Thyroid gland (tissue), 4 donors: ENCODE measurements at places on chromosomes 1 and 21.

GRCh38 chr21:18970941-18971340 lies 567.4 kb upstream of the TMPRSS15 start:
- DNase-seq = no peak

- no peak for DNase-seq
Observed at GRCh38 chr1:50252196-50252595, 143.5 kb downstream of the ELAVL4 start.

DNA sequence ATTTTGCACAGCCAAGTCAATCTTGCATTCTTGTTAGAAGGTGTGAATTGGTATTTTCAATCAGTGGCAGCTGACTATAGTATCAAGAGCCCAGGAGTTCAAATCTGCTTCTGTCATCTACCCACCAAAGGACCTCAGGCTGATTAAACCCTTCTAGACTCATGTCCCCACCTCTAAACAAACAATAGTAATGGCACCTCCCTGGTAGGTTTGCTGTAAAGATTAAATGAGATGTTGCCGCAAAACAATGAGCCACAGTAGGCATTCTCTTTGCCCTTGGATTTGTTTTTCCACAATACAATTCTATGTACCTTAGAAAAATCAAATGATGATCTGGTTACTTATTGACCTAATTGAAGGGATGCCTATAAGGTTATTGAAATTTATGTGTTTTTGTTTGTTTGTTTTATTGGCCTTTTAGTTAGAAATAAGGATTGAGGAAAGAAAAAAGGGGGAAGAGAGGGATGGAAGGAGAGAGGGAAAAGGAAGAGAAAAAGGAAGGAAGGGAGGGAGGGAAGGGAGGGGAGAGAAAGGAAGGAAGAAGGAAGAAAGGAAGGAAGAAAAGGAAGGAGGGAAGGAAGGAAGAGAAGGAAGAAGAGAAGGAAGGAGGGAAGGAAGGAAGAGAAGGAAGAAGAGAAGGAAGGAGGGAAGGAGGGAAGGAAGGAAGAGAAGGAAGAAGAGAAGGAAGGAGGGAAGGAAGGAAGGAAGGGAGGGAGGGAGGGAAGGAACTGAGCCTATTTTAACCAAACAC lies 110.7 kb downstream of the ETS2 start:
- DNase-seq = no peak

DNA sequence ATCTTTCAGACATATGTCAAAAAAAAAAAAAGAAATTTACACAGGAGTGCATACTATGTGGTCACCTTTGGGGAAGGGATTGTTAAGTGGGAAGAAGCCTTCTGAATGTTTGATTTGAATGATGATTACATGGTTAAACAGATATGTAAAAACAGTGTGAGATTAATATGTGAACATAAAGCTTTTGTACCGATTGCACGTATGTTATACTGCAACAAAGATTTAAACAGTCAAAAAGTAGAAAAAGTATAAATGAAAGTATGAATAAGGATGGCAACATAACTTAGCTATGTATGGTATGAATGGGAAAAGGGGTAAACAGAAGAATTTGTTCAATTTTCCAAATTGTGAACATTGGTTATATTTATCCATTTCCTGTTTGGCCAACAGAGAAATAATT lies 10.0 kb upstream of the PLPP3 start:
- DNase-seq = no peak

DNA sequence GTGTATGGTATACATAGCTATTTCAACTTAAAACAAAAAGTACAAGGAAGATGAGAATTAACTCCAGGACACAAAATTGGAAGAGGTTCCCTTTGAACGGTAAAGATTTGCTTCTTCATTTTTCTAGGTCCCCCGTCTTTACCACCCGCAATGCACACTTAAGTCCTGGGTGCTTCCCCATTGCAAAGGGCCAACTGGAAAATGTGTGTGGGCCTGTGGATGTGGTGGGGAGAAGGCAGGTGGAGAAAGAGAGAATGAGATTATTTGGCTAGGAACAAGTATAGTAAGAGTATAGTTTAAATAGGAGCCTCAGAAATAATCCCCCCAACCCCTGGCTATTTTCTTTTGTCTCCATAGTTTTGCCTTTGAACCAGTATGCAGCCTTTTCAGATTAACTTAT lies 115.4 kb downstream of the HLX start:
- DNase-seq = no peak

DNA sequence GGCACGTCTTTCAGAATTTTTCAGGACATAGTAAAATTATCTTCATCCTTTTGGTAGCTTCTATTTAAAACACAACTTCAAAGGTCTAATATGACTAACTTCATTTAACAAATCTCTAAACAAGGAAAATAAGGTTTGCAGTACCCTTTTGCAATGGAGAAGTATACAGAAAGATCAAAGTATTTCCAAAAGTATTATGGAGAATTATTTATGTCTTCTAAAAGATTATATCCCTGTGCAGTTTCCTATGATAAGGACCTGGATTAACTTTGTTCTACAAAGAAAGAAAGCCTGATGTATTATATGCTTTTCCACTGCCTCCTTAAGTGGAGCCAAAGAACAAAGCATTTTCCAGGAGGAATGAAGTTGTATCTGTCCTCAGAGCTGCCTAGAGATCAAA lies 353.0 kb upstream of the RUNX1 start:
- DNase-seq = no peak

GRCh38 chr1:203590603-203591002 lies 36.0 kb upstream of the ATP2B4 start:
- DNase-seq = no peak

- DNase-seq = no peak
Observed at GRCh38 chr1:80666073-80666472, 1134.7 kb upstream of the ADGRL2 start.
